SHP77 (cell line): ENCODE measurements at places on chromosomes 12 and 14.
A peak's percentile ranks its signal among the peaks of the same experiment; 100 is the strongest.

GRCh38 chr12:117033382-117034221 is 65.6 kb downstream of the TESC start:
- peak; percentile 30 for DNase-seq

DNA sequence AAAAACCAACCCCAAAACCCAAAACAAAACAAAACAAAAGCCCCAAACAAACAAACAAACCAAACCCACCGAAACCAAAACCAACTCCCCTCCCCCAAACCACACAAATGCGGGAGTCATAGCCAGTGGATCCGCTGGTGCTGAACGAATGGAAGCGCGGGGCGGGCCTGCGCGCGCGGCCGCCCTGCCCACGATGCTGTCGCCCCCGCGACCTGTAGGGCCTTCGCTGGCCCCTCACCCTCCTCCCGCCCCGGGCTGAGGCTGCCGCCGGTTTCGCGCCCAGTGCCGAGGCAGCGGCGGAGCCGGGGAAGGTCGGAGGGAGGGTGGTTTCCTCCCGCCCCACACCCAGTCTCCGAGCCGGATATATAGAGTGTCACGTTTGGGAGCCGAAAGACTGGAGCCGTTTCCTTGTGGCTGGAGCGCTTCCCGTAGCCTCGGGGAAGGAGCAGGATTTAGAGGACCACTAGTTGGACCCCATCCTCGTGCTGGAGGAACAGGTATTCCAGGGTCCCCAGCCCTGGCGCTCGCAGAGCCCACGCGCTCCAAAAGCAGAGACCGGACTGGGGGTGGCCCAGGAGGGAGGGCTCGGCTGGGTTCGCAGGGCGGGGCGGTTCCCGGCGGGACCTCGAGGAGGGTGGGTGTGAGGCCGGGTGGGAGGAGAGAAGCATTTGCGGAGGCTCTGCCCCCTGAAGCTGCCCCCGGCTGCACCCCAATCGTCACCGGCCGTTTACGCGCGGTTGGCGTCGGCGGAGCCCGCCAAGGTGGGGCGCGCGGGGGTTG is at the start of gene FAR2:
Gene FAR2 (plus strand): TSS at position 368 of the 780 bp plus-strand sequence. CDS start 121,172 bp downstream, outside the sequence.
- DNase-seq = no peak

DNA sequence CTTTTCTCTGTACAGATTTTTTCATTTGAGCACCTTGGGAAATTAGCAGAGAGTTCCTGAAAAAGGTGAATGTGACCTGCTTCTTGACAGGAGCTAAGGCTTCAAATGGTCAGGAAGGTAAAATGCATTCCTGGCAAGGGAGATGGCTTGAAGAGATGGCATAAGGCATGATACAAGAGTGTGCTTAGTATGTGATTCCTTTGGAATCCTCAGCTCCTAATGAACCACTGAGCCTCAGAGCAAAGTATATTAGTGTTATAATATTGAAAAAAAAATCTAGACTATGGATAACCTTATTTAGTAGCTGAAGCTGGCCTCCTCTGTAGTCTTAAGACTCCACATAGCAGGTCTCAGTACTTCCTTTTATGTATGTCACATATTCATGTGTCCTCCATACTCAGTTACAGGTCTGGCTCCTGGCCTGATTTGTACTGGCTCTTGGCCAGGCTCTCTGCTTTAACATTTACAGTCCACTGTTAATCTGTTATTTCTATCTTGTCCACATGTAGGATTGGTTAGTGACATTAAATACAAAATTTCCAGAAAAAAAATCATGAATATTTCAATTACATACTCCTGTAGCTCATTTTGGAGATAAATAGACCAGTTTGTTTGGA is 17.9 kb downstream of the TOGARAM1 start:
- no peak for DNase-seq

DNA sequence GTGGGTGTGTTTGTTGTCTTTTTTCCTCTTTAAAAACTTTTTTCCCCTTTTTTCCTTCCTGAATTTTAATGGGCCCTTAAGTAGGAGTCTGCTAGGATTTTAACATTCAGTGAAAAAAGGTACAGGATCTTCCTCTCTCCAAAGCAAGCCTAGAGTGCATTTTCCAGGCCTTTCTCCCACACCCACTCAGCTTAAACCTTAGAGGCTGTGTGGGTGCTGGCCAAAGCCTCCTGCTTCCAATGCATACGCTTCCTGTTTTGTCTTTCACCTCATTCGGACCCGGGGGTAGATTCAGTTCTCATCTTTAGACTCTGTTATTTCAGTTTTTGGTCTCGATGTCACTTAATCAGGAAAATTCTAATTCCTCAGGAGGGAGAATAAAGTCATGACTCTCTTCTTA is 51.2 kb downstream of the TMEM30B start:
- no peak for DNase-seq

DNA sequence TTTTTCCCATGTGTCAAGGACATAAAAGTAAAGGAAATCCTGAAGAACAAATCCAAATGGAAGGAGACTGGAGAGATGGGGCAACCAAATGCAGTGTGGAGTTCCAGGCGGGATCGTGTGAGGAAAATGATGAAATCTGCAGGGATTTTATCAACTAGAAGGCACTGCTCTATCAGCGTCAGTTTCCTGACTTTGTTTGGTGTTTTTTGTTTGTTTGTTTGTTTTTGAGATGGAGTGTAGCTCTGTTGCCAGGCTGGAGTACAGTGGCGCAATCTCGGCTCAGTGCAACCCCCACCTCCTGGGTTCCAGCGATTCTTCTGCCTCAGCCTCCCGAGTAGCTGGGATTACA is 43.3 kb upstream of the GPR132 start:
- no peak for DNase-seq

- peak; percentile 80 for DNase-seq
Observed at GRCh38 chr14:34873589-34874385, 1.4 kb downstream of the BAZ1A start.

GRCh38 chr14:100348784-100349685 is 25.9 kb downstream of the SLC25A47 start:
- no peak for DNase-seq

GRCh38 chr14:68663385-68664076 is 129.3 kb downstream of the ZFP36L1 start:
- DNase-seq = no peak

- no peak for DNase-seq
Observed at GRCh38 chr12:128026696-128027574, 240.0 kb upstream of the TMEM132C start.

- no peak for DNase-seq
Observed at GRCh38 chr14:59831121-59831730, 39.4 kb downstream of the RTN1 start.

GRCh38 chr12:88624911-88625310 is 44.6 kb upstream of the KITLG start:
- no peak for DNase-seq

DNA sequence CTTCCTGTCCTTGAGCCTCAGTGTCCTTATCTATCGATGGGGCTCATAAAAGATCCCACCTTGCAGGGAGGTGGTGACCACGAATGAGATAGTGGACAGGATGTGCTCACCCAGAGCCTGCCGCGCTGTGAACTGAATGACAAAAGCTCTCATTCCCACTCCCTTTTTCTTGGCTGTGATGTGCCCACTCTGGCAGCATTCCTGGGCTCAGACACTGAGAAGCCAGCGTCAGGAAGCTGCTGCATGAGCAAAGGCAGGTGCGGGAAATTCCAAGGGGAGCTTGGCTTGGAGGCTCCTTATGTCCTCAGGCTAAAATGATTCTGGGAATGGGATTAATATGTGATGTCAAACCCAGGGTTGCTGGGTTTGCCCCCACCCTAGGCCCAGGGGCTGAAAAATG is 61.6 kb downstream of the EFCAB11 start:
- no peak for DNase-seq

DNA sequence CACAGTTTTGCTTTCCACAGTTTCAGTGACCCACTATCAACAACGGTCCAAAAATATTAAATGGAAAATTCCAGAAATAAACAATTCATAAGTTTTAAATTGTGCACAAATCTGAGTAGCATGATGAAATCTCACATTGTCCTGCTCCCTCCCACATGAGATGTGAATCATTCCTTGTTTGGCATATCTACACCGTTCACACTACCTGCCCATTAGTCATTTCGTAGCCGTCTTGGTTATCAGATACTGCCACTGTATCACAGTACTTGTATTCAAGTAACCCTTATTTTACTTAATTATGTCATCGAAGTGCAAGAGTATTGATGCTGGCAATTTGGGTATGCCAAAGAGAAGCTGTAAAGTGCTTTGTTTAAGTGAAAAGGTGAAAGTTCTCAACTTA is 145.3 kb downstream of the SLC5A8 start:
- DNase-seq = no peak

DNA sequence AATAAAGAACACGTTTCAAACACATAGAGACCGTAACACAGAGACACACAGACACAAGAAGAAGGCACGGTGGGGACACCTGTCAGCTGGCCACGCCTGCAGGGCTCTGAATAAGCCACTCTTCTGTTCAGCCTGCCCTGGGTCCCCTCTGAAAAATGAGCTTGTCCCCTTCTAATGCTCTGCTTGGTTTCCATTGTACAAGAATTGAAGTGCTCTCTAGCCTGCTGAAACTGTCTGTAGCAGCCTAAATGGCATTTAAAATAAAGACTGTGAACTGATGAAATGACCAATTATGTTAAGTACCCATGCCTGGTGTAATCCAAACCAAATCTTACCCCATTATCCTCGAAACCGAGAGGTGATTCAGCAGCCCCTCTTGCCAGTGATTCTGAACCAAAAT is 139.8 kb downstream of the FOXN3 start:
- DNase-seq = no peak

- peak; percentile 96 for DNase-seq
Observed at GRCh38 chr12:113245695-113246477, 24.6 kb downstream of the TPCN1 start.

- DNase-seq = no peak
Observed at GRCh38 chr14:50398189-50398580, 1.5 kb upstream of the CDKL1 start.

- DNase-seq = no peak
Observed at GRCh38 chr14:21704338-21704737, 30.7 kb upstream of the OR4E1 start.

GRCh38 chr12:20142956-20143355 is 225.4 kb upstream of the PDE3A start:
- DNase-seq = no peak

DNA sequence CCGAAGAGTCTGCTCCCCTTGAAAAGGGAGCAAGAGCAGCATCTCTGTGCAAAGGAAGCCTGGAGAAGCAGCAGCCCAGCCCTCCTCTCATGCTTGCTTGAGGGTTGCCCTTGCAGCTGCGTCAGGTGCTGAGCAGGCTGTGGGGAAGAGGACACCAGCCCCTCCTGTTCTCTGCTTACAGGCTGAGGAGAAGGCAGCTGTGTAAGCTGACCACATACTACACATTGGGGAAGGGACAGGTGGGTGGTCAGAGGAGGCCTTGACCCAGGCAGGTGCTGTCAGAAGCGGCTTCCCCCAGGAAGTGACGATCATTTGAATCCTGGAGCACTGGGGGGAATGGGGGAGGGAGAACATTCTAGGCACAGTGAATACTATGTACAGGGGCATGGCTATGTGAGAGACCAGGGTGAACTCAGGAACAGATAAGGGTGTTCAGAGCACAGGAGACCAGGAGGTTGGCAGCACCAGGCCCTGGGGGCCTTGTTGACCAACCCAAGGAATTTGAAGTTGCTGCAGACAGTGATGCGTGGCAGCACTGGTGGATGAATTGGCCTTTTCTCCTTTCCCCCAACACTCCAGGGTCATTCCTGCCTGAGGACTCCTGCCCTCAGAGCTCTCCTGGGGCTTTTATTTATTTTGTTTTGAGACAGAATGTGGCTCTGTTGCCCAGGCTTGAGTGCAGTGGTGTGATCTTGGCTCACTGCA is 2.7 kb upstream of the KLC1 start:
- DNase-seq = peak; percentile 98

GRCh38 chr12:80186727-80187217 is 87.4 kb downstream of the OTOGL start:
- DNase-seq = peak; percentile 83

DNA sequence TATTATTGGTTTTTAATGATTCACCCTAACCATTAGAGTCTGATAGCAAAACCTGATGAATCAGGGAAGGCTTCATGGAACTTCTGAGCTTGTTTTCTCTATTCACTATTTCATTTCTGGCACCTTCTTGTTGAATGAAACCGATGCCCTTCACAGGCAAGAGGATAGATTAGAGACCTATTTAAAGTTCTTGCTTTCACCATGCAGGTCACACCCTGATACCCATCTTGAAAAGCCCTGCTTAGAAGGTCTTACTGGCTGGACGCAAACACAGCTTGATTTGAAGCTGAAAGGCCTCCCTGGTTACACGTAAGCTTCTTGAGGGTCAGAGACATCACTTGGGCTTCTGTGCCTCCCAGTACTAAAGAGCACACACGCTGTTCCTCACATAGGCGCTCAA is 29.2 kb downstream of the TMEM229B start:
- no peak for DNase-seq

- peak; percentile 1 for DNase-seq
Observed at GRCh38 chr12:24960222-24960855, 11.4 kb upstream of the BCAT1 start.

GRCh38 chr14:75418850-75419768 is 8.7 kb upstream of the JDP2 start:
- no peak for DNase-seq
